ENCODE measurements at places on chromosomes 7 and 10.

- peak; percentile 75 for DNase-seq
These were observed 164.6 kb upstream of the CDCA7L start for GRCh38 chr7:22110227-22110839.

GRCh38 chr7:136056651-136057231 is 79.6 kb upstream of the MTPN start:
- no peak for DNase-seq

DNA sequence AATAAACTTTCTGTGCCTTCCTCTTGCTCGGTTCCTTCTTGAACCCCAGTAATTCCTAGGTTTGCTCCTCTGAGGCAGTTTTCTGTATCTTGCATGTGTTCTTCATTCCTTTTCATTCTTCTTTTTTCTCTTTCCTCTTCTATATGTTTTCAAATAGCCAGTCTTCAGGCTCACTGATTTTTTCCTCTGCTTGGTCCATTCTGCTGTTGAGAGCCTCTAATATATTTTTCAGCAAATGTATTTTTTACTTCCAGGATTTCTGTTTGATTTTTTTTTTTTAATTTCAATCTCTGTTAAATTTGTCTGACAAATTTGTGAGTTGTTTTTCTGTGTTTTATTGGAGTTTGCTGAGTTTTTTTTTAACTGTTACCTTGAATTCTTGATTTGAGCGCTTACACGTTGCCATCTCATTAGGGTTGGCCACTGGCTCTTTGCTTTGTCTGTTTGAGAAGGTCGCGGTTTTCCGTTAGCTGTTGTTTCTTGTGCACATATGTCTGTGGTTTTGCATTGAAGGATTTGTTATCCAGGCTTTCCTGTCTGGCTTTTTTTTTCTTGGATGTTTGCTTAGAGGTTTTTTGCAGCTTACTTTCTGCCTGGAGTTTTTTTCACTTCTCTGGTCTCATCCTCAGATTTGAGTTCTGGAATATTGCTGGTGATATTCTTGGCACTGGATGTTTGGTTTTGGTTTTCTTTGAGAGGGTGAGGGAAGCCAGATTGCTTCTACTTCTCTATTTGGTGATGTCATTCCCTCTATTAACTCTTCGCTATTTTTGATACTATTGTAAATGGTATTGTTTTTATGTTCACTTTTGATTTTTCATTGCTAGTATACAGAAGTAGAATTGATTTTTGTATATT is 12.7 kb downstream of the SPRN start:
- DNase-seq: no peak

GRCh38 chr10:76456197-76456596 is 1024.8 kb downstream of the LRMDA start:
- DNase-seq: no peak

DNA sequence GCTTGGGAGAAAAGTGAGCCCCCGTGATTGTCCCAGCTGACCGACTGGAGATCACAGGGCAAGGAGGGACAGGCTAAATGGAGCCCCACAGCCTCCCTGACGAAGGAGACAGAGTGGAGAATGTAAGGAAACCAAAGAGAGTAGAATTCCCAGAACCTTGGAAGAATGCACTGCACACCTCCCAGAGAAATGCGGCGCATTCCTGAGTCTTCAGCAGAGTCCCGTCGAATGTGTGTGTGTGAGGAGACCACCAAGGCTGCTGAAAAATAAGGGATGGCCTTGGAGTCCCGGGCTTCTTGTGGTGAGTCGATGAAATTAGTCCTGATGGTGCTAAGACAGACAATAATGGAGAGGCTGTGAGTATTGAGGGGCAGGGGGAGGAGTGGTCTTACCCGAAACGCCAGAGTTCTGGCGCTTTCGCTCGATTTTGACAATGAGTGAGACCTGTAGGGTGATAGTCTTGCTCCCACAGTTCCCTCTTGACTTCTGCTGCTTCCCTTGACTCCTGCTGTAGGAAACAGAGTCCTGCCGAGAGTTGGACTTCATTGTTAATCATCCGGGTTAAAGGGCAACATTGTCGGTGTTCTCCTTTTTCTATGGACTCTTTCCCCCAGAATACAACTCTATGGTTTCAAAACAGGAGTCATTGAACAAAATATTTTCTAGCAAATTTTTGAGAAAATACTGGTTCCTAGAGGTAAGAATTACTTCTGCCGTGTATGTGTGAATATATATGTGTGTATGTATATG is 103.2 kb downstream of the CNNM2 start:
- no peak for DNase-seq

DNA sequence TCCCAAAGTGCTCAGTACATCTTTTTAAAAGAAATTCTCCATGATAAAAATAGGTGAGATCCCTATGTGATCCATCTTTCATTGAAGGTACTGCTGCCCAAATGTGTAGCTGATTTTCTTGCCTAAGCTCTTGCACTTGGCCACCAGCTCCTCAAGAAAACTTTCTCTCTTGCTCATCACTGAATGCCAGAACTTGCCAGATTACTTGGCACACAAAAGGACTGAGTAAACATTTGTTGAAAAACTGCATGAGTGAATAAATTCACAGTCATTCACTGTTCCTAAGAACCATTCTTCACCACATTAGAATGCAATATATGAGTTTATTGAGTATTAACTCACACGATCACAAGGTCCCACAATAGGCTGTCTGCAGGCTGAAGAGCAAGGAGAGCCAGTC is 99.9 kb downstream of the TRIL start:
- DNase-seq: no peak

DNA sequence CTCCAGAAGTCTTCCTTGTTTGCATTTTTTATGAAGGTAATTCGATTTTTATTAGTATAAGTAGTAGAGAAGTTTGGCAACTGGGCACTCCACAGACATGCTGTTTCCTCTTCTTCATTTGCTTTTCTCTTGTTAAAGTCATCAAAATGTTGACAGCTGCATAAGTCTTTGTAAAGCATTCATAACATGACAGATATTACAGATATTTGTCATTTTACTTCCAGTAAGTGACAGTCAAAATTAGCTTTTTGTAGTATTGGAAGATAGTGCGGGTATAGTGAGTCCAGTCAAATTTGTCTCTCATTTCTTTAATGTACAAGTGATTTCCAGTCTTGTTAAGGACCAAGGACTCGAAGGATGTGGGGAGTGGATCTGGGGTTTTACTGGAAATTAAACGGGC is 247.1 kb downstream of the LRMDA start:
- DNase-seq: no peak

GRCh38 chr10:48907730-48908129 is 31.9 kb downstream of the LRRC18 start:
- DNase-seq: no peak

GRCh38 chr10:75772153-75772887 is 340.9 kb downstream of the LRMDA start:
- DNase-seq: no peak

DNA sequence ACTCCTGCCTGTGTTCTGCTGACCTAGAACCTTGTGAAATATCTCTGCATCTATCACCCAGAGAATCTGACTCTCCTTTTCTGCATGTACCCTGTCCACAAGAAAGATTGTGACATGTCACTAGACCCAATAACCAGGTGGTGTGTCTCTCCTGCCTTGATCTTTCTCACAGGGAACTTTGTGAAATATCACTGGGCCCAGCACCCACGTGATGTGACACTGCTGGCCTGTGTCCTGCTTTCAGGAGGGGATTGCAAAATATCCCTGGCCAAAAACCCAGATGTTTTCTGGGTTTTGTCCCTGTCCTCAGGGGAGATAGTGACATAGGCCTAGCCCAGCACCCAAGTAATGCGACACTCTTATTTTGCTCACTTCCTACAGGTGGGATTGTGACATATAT is 10.1 kb upstream of the ZNF107 start:
- no peak for DNase-seq

All from NCI-H1694 treated with DMSO at 0.1 percent for 48 hours (cell line).